ENCODE measurements at places on chromosomes 11 and 22.
A peak's percentile ranks its signal among the peaks of the same experiment; 100 is the strongest.

GRCh38 chr11:134512571-134513538 lies 100.8 kb upstream of the B3GAT1 start:
- no peak for DNase-seq

GRCh38 chr22:33996824-33997223 lies 76.5 kb upstream of the LARGE1 start:
- no peak for DNase-seq

- DNase-seq = no peak
Observed at GRCh38 chr11:61716478-61717285, 35.8 kb upstream of the MYRF start.

DNA sequence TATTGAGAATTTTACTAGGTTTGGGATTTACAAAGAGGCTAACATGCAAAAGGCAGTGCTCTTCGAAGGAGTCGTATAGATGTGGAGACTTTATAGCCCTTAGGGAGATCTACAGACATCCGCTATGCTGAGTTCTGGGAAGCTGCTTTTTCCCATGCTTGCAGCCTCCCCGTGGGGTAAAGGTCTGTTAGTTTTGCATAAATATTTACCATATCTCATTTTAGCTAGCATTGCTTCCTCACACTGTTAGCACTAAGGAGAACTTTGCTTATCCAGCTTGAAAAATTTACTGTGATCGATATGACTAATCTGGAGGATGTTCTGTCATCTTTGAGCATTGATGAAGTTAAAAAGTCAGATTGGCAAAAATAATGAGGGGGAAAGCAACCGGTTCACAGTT lies 18.6 kb downstream of the ARHGEF12 start:
- no peak for DNase-seq

- no peak for DNase-seq
Observed at GRCh38 chr11:118620529-118621070, 13.2 kb downstream of the PHLDB1 start.

GRCh38 chr11:61293867-61294716 lies 1.0 kb downstream of the VWCE start:
- peak; percentile 16 for DNase-seq

- DNase-seq = no peak
Observed at GRCh38 chr22:20658433-20659222, 115.3 kb upstream of the SERPIND1 start.

DNA sequence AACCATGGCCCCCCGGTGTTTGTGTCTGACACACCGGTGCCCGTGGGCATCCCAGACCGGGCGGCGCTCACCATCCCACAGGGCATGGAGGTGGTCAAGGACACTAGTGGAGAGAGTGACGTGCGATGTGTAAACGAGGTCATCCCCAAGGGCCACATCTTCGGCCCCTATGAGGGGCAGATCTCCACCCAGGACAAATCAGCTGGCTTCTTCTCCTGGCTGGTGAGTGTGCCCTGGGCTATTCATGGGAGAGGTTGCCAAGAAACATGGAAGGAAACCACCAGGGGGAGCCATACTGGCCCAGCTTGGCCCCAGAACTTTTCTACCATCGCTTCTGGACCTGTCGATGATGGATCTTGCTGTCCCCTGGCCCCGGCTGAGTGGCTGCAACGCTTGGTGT lies 36.5 kb downstream of the PRDM11 start:
- no peak for DNase-seq

DNA sequence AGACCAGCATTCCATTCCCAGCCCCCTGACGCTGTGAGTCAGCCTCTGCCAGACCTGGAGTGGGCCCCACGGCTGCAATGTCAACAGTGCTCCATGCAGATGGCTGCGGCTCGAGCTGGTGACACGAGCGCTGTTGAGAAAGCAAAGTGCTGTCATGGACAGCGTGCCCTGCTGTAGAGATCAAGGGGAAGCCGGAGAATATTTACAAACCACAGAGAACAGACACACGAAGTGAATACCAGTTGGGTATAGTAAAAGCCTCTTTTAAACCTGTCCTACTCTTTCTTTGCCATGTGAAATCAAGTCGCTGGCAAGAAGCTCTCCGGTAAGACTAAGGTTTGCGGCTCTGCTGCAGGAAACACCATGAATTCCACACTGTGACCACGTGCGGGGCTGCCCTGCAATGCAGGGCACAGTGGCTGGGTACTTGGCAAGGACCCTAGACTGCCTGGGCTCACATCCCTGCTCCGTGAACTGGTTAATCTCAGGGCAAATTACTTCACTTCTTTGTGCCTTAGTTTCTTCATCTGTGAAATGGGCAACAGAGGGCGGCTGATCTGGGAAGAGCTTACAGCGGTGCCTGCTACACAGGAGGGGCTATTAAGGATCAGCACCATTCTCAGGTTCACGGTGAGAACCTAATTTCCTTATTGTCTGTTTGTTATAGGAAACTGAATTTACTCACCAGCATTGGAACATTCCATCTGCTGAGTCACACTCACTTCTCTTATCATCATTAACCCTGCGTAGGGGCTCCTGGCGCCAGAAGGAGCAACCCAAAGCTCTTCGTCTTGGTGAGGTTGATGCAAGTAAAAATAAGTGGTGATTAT lies 27.8 kb upstream of the ELFN2 start:
- DNase-seq = no peak

GRCh38 chr22:44666207-44666585 lies 35.8 kb upstream of the PRR5 start:
- no peak for DNase-seq

DNA sequence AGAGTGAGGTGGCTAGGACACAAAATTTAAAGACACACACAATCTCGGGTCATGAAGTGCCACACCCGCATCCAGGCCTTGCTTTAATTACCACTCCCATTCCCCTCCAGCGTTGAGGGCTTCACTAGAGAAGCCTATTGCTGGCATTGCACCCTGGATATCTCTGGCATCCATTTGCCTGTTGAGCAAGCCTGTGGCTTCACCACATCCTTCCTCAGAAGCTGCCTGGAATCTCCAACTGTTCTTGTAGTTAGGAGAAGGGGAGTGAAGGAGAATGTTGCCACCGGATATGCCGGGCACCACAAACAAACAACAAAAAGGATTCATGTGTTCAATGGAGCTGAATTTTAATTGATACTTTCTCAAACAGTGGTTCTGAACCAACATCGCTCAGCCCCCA lies 34.4 kb upstream of the RCN1 start:
- peak; percentile 67 for DNase-seq

- no peak for DNase-seq
Observed at GRCh38 chr11:76745561-76746207, 37.5 kb upstream of the TSKU start.

- DNase-seq = no peak
Observed at GRCh38 chr11:36210529-36210928, 78.7 kb downstream of the COMMD9 start.

- peak; percentile 80 for DNase-seq
Observed at GRCh38 chr22:43090130-43090789, 1.1 kb upstream of the TTLL1 start.

DNA sequence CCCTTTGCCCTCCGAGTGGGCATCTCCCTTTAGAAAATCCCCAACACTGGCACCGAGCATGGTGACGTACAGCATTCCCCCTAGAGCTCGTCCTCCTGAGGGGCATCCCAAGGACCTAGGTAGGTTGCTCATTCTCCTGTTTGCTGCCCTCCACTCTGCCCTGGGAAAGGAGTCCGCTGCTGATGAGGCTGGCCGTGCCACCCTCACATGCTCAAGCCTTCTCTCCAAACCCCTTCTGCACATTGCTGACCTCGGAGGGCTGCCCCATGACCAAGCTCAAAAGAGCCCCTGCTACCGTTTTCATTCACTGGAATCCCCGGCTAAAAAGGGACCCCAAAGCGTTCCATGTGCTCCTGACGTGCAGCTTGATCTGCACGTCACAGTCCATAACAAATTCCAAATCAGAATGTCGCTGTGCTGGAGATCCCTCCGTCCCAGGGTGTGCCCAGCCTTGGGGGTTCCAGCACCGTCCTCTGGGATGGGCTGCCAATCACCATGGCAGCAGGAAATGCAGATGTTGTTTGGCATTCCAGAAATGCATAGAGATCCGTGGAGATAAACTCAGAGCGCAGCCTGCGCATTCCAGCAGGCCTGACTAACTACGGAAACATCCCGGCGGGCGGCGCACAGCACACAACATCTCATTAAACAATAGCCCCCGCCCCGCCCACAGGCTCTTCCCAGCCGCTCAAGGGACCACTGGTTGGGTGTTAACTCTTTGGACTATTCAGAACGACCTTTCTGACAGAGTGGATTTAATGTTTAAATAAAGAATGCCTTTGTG lies 26.3 kb upstream of the GNB1L start:
- peak; percentile 94 for DNase-seq
